Renal pelvis (tissue), 12 donors: ENCODE measurements at places on chromosomes 1 and 21. TPM values are rescaled to one million over a fixed set of nuclear protein-coding genes. Genes with fewer than 3 reads are reported as not detected.
A peak's percentile ranks its signal among the peaks of the same experiment; 100 is the strongest.

GRCh38 chr1:22412932-22413727, 38.5 kb upstream of the ZBTB40 start:
- DNase-seq: no peak

- DNase-seq: peak; percentile 86
These were observed 34.9 kb upstream of the PPP1R15B start for GRCh38 chr1:204446413-204447111.

DNA sequence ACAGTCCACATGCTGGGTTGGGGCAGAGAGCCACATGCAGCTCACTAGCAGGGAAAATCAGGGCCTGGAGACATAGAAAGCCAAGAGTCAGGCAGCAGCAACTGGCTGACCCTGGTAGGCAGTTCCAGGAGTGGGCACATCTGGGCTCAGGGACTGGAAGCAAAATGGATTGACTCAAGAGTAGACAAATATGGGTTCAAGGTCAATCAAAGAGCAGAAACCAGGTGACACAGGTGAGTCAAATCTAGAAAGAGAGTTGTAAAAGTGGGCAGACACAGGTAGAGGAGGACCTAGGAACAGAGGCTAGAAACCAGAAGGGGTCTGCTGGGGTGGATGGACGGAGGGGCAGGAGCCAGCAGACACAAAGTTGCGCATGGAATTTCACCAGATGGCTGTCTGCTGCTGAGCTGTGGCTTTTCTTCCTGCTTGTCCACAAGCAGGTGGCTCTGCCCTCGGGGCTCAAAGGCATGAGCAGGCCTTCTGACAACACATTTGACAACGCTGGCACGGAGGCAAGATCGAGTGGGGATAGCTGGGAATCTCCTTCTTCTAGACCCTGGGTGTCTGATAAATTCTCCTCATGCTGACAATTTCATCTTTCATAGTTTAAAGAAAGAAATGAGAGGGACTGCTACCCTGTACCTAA, 40.8 kb upstream of the IGSF3 start:
- no peak for DNase-seq

The SLAMF1 gene
- polyA plus RNA-seq: not detected

DNA sequence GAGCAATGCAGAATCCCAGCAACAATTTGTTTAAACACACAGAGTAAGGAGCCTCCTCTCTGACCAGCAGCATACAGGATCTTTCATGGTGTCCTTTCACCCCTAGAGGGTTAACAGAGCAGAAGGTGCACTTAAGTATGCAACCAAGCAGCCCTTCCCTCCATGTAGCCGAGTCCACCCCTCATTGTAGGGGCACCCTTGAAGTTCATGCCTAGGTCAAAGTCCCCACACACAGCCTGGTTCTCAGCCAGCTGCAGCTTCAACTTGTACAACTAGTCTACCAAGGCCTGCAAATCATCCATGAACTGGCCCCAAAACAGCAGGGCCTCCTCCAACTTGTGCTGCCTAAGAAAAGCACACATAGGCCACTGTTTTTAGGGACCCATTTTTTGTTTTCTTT, 7.0 kb upstream of the BMP8B start:
- DNase-seq: no peak

The GPR3 gene
- polyA plus RNA-seq: 1.1 TPM

DNA sequence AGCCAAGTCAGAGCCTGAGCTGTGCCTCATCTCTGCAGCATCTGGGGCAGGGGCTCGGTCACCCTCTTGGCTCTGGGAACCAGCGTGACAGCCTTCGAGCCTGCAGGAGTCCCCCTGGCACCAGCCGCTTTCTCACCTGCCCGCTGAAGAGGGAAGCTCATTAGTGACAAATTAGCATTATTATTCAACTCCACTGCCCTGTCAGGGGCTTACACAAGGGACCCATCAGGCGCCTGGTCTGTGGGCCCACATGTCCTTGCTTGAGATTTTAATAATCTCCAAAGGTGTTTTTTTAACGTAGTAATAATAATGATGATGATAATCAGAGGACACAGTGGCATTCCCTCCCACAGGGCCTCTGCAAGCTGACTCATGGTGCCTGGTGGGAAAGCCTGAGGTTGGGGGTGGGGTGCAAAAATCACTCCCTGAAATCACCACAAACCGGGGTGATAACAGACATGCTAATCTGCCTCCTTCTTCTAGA, 98.1 kb upstream of the IGSF21 start:
- DNase-seq: no peak

DNA sequence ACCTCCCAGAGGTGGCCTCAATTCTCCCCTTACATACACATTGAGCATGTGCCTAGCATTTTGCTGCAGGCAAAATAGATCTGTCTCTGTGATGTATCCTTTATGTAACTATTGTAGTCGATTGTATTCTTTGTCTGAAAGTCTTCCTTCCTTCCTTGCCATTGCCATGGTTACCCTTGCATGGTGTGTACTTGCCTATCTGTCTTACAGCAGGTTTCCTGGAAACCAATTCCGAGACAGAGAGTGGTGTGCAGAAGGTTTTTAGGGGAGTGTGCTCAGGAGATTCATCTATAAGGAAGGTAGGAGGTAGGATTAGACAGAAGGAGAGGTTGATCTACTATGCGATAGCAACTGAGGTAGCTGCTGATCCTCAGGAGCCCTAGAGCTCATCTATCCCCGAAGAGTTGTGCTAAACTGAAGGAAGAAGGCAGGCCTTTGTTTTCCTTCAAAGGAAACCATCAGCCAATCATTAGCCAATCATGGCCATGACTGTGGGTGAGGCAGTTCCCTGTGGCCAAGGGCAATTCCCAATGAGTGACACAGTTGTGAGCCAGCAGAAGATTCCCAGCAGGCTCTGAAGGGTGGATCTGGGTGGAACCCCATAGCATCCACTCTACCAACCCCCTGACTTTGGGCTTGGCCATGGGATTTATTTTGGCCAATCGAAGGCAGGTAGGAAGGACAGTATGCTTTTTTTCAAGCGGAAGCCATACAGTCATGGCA, 15.0 kb downstream of the CITED4 start:
- no peak for DNase-seq
